ENCODE measurements at places on chromosomes 11 and 22.

DNA sequence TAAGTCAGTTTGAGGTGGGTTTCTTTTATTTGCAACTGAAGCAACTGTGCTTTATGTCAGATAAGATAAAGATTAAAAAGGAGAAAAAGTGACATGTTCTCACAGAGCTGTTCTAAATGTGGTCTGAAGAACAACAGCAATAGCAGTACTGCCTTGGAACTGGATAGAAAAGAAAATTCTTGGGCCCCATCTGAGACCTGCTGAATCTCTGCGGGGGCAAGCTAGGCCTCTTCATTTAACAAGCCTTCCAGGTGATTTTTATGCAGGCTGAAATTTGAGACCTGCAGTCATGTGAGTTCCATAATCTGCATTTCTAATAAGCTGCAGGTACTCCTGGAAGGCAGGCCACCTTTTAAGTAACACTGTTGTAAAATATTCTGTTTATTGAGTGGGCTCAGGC, 91.4 kb upstream of the CTSC start:
- no peak for DNase-seq

DNA sequence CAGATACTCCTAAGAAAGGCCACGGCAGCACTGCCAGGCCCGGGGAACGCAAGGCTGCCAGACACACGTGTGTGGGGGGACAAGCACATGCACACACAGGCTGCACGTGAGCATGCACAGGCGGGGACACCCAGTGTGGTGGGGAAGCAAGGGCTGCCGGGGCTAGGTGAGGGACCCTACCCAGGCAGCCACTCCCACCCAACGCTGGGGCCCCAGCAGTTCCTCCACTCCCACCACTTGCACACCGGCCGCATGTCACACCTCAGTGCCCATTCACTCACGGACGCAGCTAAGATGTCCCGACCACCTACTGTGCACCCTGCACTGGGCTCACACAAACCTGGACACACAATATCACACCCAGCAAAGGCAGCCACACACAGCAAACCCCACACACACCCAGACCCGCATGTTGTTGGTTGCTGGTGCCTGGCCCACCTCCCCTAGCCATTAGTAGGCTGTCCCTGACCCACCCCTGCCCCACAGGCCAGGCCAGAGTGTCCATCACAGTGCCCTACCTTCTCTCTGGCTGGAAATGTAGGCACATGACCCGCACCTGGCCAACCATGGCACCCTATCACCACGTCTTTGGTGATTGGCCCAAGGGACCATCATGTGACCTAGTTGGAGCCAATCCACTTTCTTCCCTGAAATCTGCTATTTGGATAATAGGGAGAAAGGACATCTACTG, 8.8 kb downstream of the SSTR3 start:
- no peak for DNase-seq

DNA sequence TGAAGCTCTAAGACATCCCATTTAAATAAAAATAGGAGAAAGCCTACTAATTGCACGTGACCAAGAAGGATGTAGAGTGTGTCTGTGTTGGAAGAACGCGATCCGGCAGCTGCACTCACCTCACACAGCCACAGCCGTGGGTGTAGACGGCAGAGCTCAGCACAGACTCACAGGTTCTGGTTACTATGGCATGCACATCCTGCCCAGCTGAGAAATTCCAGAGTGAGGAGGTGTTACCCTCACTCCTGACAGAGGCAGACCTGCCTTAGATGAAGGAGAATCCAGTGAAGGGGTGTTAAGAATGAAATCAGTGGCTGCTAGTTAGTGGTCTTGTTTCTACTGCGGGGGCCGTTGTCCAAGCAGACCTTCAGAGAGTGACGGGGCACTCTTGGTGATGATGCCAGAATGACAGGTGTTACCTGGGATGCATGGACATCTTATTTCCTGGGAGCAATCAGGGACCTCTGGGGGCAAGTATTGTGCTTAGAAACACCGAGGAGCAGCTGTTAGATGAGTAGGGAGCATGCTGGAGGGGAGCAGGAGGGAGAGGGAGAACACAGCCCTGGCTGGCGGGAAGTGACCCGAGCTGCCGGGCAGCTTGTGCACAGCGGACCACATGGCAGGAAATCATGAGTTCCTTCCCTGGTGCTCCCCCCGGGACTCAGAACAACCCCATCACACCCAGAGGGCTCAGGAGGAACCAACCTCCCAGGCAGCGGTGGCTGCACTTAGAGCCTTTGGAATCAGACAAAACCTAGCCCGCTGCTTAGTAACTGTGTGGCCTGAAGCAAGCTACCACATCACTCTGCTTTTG, 12.3 kb downstream of the KCNJ5 start:
- no peak for DNase-seq

GRCh38 chr11:9972989-9973388, 309.1 kb downstream of the SWAP70 start:
- DNase-seq: no peak
